ENCODE measurements at places on chromosomes 3 and 15. TPM values are rescaled to one million over a fixed set of nuclear protein-coding genes. Genes with fewer than 3 reads are reported as not detected.
A peak's percentile ranks its signal among the peaks of the same experiment; 100 is the strongest.

The NEK10 gene
- 0.07 TPM for total RNA-seq

GRCh38 chr3:72375237-72376076 is 472.8 kb downstream of the SHQ1 start:
- peak; percentile 70 for DNase-seq

DNA sequence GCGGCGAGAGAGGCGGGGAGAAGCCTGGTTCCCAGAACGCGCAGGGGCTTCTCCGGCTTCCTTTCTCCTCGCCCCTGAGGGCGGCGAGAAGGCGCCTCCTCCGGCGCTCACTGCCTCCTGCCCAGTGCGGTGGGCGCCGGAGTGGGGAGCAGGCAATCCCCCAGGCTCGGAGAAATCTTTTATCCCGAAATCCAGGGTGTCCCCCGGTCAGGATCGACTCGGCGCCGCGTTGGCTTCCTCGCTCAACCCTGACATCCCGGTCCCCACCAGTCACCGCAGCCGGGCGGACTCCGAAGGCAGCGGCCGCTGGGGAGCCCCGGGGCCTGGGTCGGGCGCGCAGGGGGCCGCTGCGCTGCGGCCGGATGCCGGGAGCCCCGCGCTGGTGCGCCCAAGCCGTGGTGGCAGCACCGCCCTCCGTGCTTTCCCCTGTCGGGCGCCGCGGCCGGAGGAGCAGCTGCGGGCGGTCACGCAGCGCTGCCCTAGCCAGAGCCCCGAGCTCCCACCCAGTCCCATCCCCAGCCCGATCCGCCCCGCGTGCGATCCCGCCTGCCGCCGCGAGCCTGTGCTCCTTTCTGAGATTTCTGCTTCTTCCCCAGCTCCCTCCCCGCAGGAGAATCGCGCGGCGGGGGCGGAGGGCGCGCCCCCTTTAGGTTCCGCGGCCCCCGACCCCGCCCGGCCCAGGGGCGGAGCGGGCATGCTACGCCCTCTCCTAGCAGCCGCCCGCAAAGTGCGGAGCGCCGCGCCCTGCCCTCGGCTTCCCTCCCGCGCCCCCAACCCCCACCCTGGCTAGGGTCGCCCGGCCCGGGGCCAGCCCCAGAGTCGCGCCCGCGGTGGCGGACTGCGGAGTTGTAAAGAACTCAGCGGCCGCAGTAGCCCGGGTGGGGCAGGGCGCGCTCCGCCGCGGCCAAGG is 683 bp upstream of the CACNA2D3 start:
- no peak for DNase-seq

DNA sequence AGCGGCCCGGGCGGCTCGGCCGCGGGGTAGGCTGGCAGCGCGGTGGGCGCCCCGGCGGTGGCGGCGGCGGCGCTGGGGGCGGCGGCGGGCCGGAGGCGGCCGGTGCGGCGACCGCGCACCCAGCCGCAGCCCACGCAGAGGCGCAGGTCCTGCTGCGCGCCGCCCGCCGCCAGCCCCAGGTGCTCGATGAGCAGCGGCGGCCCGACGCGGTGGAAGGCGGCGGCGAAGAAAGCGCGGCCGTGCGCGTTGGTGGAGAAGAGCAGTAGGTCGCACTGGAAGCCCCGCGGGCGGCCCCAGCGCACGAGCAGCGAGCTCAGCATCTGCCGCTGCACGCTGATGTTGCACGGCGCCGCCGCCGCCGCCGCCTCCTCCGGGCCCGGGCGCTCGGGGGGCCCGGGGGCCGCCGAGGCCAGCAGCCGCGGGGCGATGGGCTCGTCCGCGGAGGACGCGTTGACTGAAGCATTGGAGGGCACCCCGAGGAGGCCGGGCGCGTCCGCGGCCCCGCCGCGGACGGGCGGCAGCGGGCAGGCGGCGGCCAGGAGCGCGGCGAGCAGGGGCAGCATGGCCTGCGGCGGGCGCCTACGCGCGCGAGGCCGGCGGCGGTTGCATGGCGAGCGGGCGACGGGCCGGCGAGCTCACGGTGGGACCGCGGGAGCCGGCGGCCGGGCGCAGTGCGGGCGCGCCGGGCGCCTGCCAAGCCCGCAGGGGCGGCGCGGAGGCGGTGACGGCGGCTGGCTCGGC is 452 bp downstream of the TMEM158 start:
- DNase-seq, result peak; percentile 39

- DNase-seq, result no peak
Measured at GRCh38 chr3:122758877-122759560, 34.6 kb downstream of the HSPBAP1 start.

DNA sequence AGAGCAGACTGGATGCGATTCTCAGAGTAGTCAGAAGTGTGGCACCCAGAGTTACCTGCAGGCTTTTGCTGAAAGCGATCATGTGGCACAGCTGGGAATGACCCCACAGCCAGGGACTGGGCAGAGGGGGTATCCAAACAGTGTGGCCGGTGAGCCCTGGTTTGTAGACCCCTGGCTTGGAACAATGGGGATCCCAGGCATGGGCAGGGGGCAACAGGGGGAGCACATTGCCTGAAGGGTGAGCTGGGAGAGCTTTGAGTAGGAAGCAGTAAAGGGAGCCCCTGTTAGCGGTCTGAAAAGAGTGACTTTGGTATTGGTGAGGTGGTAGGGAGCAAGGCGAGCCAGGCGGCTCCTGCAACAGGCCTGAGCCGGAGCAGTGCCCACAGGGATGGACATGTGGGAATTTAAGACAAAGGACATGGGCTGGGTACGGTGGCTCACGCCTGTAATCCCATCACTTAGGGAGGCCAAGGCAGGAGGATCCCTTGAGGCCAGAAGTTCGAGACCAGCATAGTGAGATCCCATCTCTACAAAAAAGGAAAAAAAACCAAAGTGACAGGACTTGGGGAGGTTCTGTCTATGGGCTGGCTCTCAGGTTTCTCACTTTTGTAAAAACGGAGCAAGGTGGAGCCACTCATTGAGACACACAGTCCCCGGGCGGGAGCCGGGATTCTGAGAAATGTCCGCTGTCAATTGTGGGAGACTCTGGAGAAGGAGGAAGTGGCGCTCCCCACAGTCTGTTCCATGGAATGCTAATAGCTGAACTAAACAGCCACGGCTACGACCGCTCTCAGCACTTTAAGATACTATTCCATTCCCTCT is 223.8 kb upstream of the LYSMD4 start:
- DNase-seq, result no peak

The FBXO22 gene
- total RNA-seq, result 99.6 TPM

The NANOGP8 gene
- total RNA-seq, result not detected

DNA sequence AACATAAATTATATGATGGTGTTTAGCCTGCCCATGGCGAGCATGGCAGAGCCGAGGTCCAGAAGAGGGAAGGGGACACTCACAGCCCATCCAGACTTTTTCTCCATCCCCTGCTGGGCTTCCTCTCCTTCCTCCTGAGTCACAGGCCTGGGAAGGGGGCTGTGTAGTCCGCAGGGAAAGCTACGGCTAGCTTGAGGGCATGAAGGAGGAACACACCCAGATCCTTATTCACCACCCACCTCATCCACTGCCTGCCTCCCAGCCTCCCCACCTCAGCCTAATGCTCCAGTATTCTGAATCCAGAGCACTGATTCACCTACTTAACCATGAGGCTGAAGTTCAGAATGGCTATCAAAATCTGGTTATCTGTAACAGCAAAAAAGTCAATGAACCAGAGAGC is 97.8 kb downstream of the OXNAD1 start:
- no peak for DNase-seq

The UBAP1L gene
- total RNA-seq, result 1.9 TPM

- DNase-seq, result peak; percentile 27
Measured at GRCh38 chr3:149174901-149175300, 45.5 kb downstream of the HPS3 start.

GRCh38 chr3:27127195-27127594 is 242.0 kb downstream of the NEK10 start:
- DNase-seq, result no peak
